ENCODE measurements at places on chromosomes 11 and 22.

GRCh38 chr11:105648762-105649161 lies 38.9 kb downstream of the GRIA4 start:
- no peak for DNase-seq

- no peak for DNase-seq
These were observed 38.4 kb upstream of the GLYAT start for GRCh38 chr11:58770166-58770565.

DNA sequence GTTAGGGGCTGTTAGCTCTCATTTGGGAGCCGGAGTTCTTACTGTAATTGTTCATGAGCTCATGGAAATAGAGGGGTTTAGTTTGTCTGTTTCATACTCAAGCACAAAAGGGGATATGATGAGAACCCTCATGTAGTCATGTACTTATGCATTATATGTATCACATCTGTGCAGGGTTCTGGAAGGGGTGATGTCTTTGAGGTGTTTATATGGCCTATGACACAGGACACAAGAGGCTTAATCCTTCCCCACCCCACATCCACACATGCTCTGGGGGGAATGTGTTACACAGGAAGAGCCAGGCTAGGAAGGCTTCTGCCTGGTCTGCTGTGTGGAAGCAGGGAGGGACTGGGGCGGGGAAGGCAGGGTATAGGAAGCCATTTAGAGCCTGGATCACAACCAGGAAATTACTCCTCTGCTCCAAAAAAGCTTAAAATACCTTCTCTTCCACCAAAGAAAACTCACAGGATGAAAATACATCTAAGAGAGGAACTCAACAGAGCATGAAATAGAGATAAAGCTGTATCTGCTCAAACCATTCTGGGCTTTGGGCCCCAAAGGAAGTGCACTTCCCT lies 316.1 kb downstream of the TMEM135 start:
- no peak for DNase-seq

DNA sequence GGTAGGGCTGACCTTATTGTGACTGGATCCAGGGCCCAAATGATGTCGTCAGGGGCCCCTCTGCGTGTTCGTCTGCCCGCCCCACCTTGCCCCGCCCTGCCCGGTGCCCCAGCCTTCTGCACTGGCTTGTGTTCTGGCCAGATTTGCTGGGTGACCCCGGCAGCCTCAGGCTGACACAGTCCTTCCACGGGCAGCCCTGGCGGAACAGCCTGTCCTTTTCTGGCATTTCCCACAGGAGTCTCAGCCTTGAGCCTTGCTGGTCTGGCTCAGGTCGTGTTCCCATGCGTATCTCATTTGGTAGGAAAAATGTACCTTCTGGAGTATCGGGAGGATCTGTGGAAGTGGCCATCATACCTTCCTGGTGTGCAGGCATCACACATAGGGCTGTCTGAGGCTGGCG lies 31.0 kb downstream of the IGHMBP2 start:
- DNase-seq, result no peak

DNA sequence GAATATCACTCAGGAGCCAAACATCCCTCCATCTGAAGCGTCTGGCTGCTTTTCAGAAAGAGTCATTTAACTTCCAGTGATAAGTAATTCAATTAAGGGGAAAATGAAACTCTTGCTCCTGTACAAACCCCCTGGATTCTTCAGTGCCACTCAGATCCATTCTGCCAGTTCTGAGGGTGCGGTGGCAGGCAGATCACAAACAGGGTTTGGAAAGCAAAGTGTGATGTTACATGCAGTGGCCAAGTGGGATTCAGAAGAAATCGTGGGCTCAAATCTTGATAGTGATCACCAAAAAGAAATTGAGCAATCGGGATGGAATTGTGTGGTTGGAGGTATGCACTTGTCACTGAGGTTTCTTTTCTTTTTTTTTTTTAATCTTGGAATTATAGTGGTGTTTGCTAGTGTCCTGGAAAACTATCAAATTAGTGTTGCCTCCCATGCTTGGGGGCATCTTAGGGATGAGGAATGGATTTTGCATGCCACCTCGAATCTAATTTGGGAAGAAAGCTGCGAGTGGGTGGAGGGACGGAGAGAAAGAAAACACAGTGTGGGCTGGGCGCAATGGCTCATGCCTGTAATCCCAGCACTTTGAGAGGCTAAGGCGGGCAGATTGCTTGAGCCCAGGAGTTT lies 22.5 kb upstream of the RTL6 start:
- no peak for DNase-seq

GRCh38 chr11:86172894-86173293 lies 71.7 kb upstream of the EED start:
- no peak for DNase-seq

DNA sequence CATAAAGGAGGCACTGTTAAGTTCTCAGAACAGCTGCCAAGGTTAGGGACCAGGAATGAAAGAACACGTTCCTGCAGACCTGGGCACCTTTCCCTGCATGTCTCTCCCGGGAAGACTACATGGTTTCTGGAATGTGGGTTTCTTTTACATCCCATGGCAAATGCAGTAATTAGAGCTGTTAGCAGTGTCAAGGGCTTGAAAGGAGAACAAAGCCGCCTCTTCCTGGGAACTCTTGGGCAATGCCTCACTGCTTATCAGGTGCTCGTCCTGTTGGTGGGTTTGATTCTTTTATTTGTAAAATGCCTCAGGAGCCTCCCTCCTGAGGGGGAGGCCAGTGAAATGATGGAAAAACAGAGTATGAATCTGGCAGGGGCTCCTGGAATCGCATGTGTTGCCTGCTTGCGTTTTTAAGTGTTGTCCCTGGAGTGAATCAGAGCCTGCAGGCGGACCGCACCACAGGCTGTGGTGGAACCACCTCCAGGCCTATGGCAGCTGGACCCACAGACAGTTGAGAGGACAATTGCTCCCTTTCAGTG lies 723 bp upstream of the C22orf31 start:
- no peak for DNase-seq

- no peak for DNase-seq
These were observed 847.4 kb downstream of the NTM start for GRCh38 chr11:132217856-132218255.

DNA sequence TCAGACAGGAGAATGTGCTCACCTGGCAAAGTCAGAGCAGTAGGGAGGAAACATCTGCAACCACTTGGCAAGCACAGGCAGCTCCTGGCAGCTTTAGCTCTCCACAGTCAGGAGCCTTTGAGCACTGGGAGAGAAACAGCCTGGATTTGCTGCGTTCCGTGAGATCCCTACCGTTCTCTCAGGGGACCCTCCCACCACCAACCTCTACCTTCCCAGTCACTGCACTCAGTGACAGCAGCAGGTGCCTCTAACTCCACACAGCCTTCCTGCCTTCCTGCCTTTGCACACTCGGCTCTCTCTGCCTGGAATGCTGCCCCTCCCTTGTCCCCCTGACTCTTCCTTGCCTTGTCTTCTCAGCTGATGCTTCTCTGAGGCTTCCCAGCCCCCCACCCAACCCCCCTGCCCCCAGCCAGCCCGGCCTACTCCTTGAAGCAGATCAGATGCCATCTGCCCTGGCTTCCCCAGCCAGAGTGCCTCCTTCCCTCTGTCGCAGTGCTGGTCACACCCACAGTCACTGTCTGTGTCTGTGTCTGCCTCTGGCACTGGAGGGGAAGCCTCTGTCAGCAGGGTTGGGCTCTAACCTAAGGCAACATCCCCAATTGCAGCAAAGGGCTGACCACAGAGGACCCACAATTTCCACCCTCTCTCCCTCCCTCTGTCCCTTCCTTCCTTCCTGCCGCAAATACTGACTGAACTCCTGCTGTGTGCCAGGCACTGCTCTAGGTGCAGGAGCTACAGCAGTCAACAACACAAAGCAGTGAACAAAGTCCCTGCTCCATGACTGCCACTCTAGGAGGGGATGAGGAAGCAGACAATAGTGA lies 14.9 kb upstream of the TSKU start:
- DNase-seq, result no peak

- DNase-seq, result no peak
These were observed 17.3 kb upstream of the PLET1 start for GRCh38 chr11:112277941-112278340.

- DNase-seq, result peak; percentile 79
These were observed 1.0 kb upstream of the SESN3 start for GRCh38 chr11:95231881-95232605.

Data from NCI-H526 treated with DMSO at 0.1 percent for 48 hours (cell line).